Bronchial smooth muscle cell (primary cell): ENCODE measurements at places on chromosomes 12 and 14. TPM values are rescaled to one million over a fixed set of nuclear protein-coding genes. Genes with fewer than 3 reads are reported as not detected.

Gene ADAMTS20
- total RNA-seq = not detected in 2 replicates

Gene HRK
- total RNA-seq = under 0.01 TPM in 1 of 2 replicates, not detected in the other

Gene WBP11
- total RNA-seq = 4.5 and 8.0 TPM in 2 replicates

Gene HVCN1
- total RNA-seq = 4.7 and 8.8 TPM in 2 replicates

Gene DCN
- total RNA-seq = 1,434 and 3,853 TPM in 2 replicates

Gene MYF5
- not detected in 2 replicates for total RNA-seq

Gene CLEC14A
- 0.32 and 1.1 TPM in 2 replicates for total RNA-seq

Gene OR6C2
- not detected in 2 replicates for total RNA-seq

Gene OSGEP
- 24.9 and 26.3 TPM in 2 replicates for total RNA-seq

Gene FBRSL1
- total RNA-seq = 0.69 and 0.79 TPM in 2 replicates

Gene LTB4R
- 0.94 and 1.1 TPM in 2 replicates for total RNA-seq

Gene NGB
- not detected in 2 replicates for total RNA-seq

Gene OASL
- total RNA-seq = 0.17 and 0.47 TPM in 2 replicates

Gene VRTN
- total RNA-seq = under 0.01 TPM in 1 of 2 replicates, not detected in the other

Gene OS9
- total RNA-seq = 186 and 554 TPM in 2 replicates

Gene INHBC
- not detected in 2 replicates for total RNA-seq

Gene PZP
- not detected in 2 replicates for total RNA-seq

Gene LYZ
- not detected in 2 replicates for total RNA-seq

Gene TMEM179
- 0.52 TPM in 1 of 2 replicates, not detected in the other for total RNA-seq

Gene LRFN5
- 13.2 and 33.6 TPM in 2 replicates for total RNA-seq

Gene ETV6
- total RNA-seq = 1.9 and 2.8 TPM in 2 replicates

Gene TBX5
- total RNA-seq = 10.2 and 12.6 TPM in 2 replicates

Gene LACRT
- not detected in 2 replicates for total RNA-seq

Gene ETNK1
- total RNA-seq = 22.2 and 23.6 TPM in 2 replicates

Gene WIF1
- total RNA-seq = under 0.01 and 0.26 TPM in 2 replicates

Gene ERP27
- total RNA-seq = not detected in 2 replicates

Gene RASSF9
- 0.43 and 0.47 TPM in 2 replicates for total RNA-seq

Gene ALDH2
- 38.6 and 113 TPM in 2 replicates for total RNA-seq

Gene CAPS2
- total RNA-seq = 15.9 and 16.0 TPM in 2 replicates

Gene ENDOU
- total RNA-seq = 0.09 and 0.16 TPM in 2 replicates

Gene SOX5
- total RNA-seq = 6.2 and 7.7 TPM in 2 replicates
